ENCODE measurements at places on chromosomes 1 and 21. TPM values are rescaled to one million over a fixed set of nuclear protein-coding genes. Genes with fewer than 3 reads are reported as not detected.

DYRK1A gene
- total RNA-seq = 82.8 TPM

NECAP2 gene
- total RNA-seq = 47.9 TPM

TLCD4 gene
- not detected for total RNA-seq

AIRE gene
- total RNA-seq = not detected

HTR6 gene
- not detected for total RNA-seq

IRF6 gene
- total RNA-seq = 28.7 TPM

TEX38 gene
- total RNA-seq = not detected

EDN2 gene
- total RNA-seq = 5.2 TPM

TMEM51 gene
- 6.3 TPM for total RNA-seq

RXFP4 gene
- total RNA-seq = not detected

CFHR4 gene
- total RNA-seq = not detected

LCE1B gene
- total RNA-seq = not detected

TSPEAR gene
- not detected for total RNA-seq

ALPL gene
- not detected for total RNA-seq

DPT gene
- not detected for total RNA-seq

B3GALT2 gene
- total RNA-seq = under 0.01 TPM

ECM1 gene
- total RNA-seq = 18.4 TPM

RCSD1 gene
- not detected for total RNA-seq

PRKACB gene
- 32.8 TPM for total RNA-seq

ZBTB8A gene
- 10.5 TPM for total RNA-seq

SPRR2F gene
- not detected for total RNA-seq

RBM34 gene
- 37.5 TPM for total RNA-seq

CLCA1 gene
- total RNA-seq = not detected

MPZ gene
- total RNA-seq = 0.33 TPM

TAS1R1 gene
- total RNA-seq = not detected
